ENCODE measurements at places on chromosomes 16 and 17.
A peak's percentile ranks its signal among the peaks of the same experiment; 100 is the strongest.

DNA sequence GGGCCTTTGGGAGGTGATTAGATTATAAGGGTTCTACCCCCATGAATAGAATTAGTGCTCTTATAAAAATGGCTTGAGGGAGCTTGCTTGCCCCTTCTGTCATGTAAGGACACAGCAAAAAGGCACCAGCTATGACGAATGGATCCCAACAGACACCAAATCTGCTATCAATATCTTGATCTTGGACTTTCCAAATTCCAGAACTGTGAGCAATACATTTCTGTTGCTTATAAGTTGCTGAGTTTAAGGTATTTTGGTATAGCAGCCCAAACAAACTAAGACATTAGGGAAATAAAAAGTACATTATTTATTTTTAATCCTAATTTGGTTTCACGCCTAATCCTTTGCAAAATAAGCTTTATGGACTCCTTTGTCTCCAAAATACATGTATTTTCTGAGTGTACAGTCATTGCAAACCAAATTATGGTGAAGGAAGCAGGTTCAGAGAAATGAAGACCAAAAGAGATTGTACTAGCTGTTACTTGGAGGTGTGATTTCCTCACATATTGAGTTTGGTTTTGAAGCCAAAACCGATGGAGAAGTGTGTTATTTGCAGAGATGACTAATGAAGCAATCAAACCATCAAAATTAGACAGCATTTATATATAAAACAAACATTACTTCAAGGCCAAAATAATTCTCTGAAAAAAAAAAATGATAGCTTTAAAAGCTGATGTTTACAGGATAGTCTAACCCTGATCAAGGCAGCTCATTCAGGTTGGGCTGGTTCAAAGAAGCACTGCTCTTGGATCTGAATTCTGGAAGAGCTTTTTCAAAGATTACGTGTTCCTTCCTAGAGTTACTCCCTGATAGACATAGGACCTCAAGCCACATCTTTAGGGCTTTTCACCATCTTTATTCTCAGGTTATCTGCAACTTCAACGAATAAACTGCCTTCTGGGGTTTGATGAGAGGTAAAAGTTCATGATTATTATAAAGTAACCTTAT lies 71.6 kb downstream of the MYO1D start:
- DNase-seq: no peak

DNA sequence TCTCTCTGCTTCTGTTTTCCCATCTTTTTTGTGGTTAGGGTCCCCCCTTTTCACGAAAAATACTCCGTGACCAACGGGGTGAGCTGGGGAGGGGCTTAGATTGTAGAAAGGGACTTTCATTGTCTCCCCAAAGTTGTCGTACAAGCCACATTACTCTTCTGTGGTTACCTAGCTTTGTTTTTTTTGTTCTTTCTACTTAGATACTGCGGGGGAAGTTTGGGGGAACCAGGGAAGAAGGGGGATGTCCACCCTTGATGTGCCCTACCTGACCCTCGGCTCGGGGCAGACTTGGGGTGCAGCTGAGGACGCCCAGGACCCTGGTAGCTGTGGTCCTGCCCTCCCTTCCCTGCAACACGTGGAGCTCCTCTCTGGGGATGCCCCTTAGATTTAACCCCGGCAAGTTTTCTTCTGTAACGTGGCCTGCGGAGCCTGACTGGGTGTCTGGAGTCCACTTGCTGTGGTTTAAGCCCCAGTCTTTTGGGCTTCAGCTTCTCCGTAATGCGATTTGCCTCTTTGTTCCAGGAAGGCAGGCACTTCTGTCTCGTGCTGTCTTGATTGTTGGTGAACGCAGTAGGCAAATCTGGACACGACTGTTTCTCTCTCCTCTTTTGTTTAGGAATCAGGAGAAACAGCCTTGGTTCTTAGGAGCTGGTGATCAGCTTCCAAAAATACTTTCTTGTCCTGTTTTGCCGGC lies 892 bp downstream of the ABCC1 start:
- peak; percentile 74 for DNase-seq

DNA sequence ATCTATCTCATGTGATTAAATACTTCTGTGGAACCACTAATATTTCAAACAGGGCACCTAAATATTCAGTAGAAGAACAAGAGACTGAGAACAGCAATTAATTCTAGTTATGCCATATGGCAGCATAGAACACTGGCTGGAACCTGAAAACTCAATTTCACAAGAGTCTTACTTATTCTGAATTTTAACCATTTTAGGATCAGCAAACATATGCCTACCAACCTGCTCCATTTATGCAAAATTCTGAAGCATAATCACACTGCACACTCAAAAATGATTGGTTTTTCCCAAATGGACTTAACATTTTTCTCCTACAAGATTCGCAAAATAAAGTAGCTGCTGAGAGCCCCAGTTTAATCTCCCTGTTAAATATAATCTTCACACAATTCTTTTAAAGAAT lies 43.2 kb downstream of the SKAP1 start:
- no peak for DNase-seq

- DNase-seq: no peak
Measured at GRCh38 chr16:19776565-19776964, 58.5 kb downstream of the IQCK start.

- no peak for DNase-seq
Measured at GRCh38 chr17:10745231-10745630, 15.4 kb upstream of the TMEM220 start.

GRCh38 chr16:3022684-3023414 lies 893 bp downstream of the HCFC1R1 start:
- DNase-seq: no peak

All from CD4-positive, alpha-beta T cell treated with Interleukin-4 for 1 hour (primary cell).